ENCODE measurements at places on chromosomes 3 and 15.

DNA sequence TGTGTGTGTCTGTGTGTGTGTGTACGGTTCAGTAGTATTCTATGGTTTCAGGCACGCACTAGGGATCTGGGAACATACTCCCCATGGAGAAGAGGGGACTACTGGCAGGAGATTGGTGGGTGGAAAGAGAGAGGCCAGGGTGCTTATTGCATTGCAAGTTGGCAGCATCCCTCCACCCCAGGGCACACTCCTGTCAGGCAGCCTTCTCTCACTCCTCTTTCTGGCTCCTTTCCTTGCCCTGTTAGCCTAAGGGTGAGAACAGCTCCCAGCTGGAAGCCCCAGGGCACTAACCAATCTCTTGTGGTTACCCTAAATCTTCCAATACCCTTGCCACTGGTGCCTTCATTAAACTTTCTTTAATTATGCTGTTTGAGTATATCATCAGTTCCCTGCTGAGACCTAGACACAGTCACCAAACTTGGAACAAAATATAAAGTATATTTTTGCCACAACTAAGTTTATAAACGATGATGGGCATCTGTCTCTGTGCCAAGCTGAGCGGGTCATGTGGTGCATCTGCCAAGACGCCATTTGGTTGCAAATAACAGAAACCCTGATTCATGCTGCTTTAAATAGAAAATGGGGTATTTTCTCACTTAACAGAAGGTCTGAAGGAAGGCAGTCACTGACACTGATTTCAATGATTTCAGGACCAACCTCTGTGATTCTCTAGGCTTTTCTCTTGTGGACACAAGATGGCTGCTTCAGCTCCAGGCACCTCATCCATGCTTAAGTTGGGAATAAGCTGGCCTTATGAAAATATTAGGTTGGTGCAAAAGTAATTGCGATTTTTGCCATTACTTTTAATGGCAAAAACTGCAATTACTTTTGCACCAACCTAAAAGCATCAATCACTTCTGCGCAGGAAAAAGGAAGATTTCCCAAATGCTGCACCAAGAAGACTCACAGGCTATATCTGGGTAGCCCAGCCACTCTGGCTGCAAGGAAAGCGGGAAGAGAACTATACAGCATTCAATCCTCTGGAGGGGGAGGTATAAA lies 476.9 kb upstream of the PROK2 start:
- DNase-seq = no peak

- DNase-seq = no peak
Observed at GRCh38 chr3:188635258-188636042, 481.5 kb downstream of the LPP start.

- DNase-seq = no peak
Observed at GRCh38 chr3:45980819-45981218, 14.8 kb downstream of the FYCO1 start.

GRCh38 chr3:58274027-58274614 lies 31.9 kb upstream of the RPP14 start:
- no peak for DNase-seq

- DNase-seq = no peak
Observed at GRCh38 chr3:19970327-19970726, 23.4 kb downstream of the RAB5A start.

DNA sequence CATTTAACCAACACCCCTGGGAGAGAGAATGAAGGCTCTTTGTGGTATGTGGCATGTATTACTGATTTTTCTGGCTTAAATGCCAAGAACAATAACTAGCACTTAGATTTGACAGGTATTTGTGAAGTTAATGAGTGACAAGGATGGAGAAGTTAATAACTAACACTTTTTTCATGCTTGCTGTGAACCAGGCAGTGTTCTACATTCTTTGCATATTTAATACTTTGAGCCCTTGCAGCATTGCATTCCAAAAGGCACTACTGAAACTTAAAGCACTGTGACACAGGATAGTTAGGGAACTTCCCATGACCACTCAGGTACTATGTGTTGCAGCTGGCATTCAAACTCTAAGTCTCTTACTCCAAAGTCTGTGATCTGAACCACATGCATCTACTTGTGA lies 650.6 kb downstream of the ZPLD1 start:
- no peak for DNase-seq

- DNase-seq = no peak
Observed at GRCh38 chr15:43029476-43029875, 76.4 kb downstream of the UBR1 start.

DNA sequence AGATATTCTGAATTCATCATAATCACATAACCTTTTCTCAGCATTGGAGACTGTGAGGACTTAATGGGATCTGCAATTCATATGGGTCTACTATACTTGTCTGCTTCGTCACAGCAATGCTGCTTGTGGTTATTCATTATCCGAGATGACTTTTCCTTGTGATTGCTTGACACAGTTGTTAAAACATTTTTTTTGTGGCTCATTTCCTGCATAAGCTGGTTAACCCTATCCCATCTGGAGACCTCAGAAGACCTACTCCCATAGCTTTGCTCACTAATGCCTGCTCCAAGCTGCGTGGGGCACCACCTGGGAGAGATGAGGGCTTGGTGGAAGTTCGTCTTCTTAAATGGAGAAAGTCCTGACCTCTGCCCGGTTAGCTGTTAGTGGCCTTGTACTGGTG lies 360.8 kb downstream of the CHST2 start:
- no peak for DNase-seq

- no peak for DNase-seq
Observed at GRCh38 chr3:150357140-150357539, 51.0 kb upstream of the TSC22D2 start.

DNA sequence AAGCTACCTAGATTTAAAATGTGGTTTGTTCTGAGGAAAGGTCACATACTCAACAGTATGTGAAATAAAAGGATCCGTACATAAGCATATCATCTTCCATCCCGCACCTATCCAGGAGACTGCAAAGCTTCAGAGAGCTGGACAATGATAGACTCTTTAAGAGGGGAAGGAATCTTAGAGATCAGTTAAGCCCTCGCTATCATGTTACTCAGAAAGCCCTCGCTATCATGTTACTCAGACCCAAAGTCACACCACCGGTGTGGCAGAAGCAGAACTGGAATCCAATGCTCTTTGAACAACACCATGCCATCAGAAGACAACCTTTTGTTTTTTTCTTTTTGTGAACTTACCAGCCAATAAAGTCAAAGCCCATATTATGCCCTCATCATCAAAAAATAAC lies 5.8 kb downstream of the ANO10 start:
- DNase-seq = no peak

DNA sequence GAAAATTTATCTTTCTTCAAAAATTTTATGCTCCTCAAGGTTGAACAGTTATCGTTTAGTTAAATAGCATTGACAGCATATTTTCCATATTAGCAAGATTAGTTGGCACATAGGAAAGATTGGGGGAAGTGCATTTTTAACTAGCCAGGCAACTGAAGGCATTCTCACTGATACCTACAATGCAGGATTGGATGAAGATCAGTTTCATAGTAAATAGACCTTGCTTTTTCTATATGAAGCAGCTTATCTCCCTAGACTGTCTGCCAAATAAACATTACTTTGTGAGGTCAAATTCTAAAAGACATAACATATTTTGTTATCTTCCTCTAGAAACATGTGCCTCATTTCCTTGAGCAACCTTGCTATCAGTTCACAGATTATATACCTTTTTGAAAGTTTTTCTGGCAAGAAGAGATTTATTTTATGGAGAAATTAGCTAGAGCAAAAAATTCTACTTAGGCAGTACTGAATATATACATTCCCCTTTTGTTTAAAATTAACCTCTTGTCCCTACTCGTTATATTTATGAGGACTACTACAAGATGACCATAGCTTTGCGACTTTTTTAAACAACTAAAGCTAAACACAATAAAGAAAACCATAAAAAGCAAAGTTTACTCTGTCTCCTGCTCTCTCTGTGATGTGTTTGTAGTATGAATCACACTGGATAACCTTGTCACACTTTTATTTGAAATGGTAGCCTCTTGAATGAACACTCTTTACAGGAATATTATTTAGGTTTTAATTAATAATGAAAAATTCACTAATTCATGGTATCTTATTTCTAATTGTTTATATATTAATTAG lies 654.9 kb upstream of the TBL1XR1 start:
- DNase-seq = no peak

DNA sequence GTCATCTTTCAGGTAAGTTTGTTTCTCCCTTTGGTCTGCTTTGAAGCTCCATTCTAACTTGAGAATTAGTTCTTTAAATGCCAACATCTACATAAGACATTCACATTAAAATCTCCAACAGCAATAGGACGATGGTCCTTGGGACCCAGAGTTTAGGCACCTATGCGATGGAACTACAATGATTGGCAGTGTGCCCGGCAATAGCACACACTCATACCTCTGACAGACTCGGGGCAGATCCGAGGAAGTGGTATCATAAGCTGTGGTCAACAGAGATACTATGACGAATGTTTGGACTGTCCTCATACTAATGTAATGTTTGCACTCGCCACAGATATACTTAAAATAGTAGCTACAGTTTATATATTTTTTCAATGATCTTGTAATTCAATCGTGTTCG lies 34.2 kb upstream of the NR2F2 start:
- DNase-seq = no peak

DNA sequence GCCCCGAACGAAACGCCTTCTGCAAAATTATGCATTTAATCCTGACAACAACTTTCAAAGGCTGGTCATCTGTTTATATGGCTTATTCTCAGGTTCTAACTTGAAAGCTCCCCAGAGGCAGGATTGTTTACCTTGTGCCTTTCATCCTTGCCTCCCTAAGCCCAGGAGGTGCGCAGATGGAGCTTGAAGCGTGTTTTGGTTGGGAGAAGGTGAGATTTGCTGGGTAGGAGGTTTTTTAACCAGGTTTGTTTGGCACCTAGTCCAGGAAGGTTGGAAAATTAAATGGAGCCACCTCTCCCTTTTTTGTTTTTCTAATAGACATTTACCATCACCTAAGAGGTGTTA lies 675 bp downstream of the TSEN2 start:
- no peak for DNase-seq

- DNase-seq = peak; percentile 14
Observed at GRCh38 chr15:51936105-51936478, 35.5 kb downstream of the LEO1 start.

DNA sequence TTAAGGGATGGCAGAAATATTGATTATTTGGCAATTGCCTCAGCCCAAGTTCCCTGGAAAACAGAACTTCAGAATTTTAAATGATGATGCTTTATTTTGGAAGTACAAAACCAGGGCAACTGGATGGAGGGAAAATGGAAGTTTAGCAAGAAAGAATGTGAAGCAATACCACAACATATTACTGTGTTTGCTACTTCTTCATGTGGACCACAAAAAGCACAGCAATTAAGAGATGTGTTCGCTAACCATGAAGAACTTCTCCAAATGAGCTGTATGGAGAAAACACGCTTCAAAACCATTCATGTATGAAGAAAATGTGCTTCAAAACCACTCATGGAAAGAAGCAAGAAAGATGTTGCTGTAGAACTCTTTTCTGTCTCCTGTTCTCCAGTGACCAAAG lies 64.7 kb upstream of the ARL6 start:
- no peak for DNase-seq

GRCh38 chr3:2910997-2911396 lies 199.2 kb downstream of the IL5RA start:
- DNase-seq = no peak

DNA sequence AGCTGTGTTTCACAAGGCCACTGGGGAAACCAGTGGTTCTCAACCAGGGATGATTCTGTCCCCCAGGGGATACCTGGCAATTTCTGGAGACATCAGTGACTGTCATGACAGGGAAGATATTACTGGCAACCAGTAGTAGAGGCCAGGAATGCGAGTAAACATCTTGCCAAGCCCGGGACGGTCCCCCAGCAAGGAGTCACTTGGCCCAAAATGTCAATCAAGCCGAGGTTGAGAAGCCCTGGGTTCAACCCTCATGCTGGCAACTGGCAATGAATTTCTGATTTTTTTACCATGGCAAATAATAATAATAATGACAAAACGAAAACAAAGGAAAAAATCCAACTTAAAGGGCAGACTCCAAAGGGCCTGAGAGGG lies 65.5 kb upstream of the RPL32 start:
- DNase-seq = no peak

DNA sequence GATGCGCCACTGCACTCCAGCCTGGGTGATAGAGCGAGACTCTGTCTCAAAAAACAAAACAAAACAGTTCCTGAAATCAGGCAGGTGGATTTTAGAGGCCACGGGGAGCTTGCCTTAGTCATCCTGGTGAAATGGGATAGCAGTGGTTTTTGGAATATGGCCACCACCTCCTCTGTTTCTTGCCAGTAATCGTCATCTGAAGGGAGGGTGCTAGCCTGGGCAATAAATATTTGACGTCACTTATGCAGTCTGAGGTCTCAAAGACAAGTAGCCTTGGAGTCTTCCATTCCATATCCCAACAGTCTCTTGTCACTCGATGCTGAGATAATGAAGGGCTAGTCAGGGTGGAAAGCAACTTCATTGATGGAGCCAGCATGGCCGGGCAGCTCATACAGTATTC lies 55.2 kb downstream of the KCNAB1 start:
- no peak for DNase-seq

- peak; percentile 44 for DNase-seq
Observed at GRCh38 chr3:63872135-63872924, 8.7 kb downstream of the ATXN7 start.

- DNase-seq = no peak
Observed at GRCh38 chr15:75016431-75016830, 7.0 kb upstream of the PPCDC start.

- no peak for DNase-seq
Observed at GRCh38 chr3:123421353-123422174, 27.3 kb downstream of the ADCY5 start.

DNA sequence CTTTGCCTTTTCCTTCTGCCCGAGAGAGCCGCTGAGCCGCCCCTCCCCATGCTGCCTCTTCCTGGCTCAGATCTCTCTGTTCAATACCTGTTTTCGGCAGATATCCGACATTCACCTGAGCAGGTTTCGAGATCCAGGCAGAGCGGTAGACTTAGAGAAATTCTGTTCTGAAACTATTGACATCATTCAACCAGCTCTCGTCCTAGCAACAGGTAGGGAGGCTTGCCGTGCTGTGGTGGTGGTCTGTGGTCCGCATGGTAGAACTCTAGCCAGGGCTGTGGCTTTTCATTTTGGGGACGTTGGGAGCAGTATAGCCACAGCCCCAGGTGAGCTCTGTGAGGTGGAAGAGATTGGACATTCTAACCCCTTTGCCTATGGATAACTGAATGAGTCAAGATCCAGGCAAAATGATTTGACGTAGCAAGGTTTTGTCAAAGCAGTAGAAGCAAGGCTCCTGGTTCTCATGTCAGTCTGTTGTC lies 810 bp downstream of the TMEM62 start:
- no peak for DNase-seq

GRCh38 chr3:193605876-193606275 lies 12.9 kb downstream of the OPA1 start:
- peak; percentile 36 for DNase-seq
